Activated effector memory CD4-positive, alpha-beta T cell treated with Interleukin-2 at 50 U/mL for 16 hours (primary cell): ENCODE measurements at places on chromosomes 3 and 15.

GRCh38 chr3:161212906-161213305 lies 8.2 kb upstream of the NMD3 start:
- DNase-seq, result no peak

GRCh38 chr3:20072422-20072821 lies 32.2 kb downstream of the KAT2B start:
- DNase-seq, result no peak

- no peak for DNase-seq
Measured at GRCh38 chr3:148439254-148439822, 258.4 kb upstream of the AGTR1 start.

DNA sequence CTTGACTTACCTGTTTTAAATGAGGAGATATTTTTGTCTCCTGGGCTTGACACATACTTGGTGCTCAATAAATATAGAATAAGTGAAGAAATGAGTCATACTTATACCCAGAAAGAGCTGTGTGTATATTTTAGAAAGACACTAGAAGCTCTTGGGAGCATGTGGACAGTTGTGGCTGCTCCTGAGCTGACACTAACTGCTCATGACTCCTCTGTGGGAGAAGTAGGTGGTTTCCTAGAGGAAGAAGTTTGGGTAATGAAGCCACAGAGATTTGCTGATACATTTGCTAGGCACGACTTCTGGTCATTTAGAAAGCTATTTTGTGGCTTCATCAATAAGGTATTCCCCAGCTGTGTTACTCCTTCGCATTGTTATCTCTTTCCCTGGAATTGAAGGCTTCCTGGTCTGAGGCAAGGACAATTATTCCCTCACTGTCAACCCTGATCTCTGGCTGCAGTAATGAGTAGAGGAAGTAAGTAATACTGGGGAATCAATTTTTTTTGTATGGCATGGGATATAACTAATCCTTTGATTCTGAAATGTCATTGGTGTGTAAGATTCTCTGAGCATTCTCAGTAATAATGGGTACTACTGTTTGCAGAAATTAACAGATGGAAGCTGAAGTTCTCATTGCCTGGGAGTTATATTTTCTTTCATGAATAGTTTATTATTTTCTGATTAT lies 79.6 kb upstream of the DCBLD2 start:
- DNase-seq, result no peak

DNA sequence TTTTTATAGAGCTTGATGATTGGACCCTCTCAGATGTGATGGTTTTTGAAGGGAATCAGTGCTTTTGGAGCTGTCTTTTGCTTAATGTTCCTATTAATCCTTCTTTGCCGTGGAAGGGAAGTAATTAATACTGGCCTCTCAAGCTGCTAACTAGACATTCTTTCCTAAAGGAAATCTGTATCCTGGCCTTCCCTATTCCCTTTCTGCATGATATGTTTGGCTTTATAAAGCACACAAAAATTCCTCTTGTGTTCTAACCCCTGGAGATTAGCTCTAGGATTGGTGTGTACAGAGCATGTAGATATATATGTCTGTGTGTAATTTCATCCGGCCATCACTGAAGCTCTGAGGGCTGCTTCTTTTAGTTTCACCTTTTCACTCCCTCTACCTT lies 6.9 kb downstream of the ATXN7 start:
- DNase-seq, result no peak

DNA sequence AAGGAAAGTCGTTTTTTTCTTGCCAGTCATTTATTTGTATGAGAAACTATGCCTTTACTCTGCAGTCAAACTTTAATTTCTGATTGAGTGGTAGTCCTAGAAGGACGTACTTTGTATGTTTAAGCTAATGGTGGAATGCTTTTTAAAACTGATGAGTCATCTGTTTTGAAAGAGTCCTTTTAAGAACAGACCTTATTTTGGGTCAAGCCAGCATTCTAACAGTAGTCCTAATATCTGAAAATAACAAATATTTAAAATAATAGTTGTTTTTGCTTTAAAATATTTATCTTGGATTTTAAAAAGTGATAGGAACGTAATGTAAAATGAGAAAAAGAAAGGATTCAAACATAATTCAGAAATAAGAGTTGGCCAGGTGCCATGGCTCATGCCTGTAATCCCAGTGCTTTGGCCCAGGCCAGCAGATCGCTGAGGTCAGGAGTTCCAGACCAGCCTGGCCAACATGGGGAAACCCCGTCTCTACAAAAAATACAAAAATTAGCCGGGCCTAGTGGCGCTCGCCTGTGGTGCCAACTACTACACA lies 1.3 kb upstream of the LRRC58 start:
- no peak for DNase-seq

- DNase-seq, result no peak
Measured at GRCh38 chr3:189766416-189766815, 135.2 kb downstream of the TP63 start.

GRCh38 chr3:70527026-70527425 lies 214.6 kb upstream of the MDFIC2 start:
- DNase-seq, result no peak

DNA sequence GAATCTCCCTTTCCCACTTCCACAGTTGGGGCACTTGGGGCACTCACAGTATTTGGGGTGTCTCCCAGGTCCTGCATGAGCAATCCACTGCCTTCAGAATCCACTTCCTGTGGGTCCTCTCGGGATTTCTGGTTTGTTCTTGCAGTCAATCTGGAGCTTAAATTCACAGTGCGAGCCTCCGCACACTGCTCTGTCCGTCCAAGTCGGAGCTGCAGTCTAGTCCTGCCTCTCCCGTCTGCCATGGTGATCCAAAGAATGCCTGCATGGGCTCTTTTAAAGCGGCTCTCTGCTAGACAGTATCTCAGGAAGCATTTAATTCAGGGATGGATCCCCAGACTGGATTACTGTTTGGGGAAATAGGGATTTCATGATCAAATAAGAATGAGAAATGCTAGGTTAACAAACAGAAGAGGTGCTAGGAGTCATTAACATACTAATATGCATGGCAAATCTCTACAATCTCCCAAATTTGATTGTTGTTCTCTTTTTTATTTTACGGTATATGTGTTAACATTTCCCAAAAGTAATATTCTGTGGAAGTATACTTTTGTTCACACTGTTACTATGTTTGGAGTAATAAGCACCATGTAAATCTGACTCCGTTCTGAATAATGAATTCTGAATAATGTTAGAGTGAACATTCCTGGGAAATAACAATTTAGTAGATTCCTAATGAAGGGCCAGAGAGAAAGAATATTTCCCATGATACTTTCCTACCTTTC lies 142.5 kb downstream of the HCN4 start:
- DNase-seq, result no peak

DNA sequence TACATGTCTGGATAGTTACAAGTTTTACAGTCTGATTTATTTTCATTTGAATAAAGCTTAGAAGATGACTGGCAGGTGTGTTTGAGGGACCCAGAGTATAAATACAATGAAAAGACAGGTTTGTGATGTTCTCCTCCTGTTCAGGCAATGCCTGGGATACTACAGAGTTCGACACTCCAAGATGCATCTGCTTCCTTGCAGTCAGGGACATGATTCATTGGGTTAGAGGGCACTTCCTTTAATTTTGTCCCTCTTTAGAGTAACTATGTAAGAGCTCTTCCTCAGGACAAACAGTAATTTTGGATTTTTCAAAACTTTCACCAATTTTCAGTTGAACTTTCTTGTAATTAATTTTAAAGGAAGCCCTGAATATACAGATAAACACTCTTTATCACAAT lies 102.0 kb downstream of the LMLN start:
- DNase-seq, result no peak

- DNase-seq, result no peak
Measured at GRCh38 chr3:152853196-152853595, 18.3 kb downstream of the P2RY1 start.

DNA sequence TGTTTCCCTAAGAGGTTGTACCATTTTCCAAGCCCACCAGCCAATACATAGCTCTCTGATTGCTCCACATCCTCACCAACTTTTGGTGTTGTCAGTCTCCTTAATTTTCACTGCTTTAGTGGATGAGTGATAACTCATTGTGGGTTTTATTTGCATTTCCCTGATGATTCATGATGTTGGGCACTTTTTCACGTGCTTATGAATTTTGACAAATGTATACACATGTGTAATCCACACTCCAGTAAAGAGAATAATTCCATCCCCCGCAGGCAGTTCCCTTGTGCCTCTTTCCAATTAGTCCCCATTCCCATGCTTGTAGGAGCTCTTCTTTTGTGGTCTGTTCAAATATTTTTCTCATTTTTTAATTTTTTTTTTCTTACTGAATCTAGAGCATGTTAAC lies 52.4 kb downstream of the ANP32A start:
- no peak for DNase-seq

GRCh38 chr15:73840771-73841170 lies 32.6 kb upstream of the TBC1D21 start:
- no peak for DNase-seq

GRCh38 chr3:97822359-97822775 lies 556 bp downstream of the CRYBG3 start:
- no peak for DNase-seq

GRCh38 chr15:70251246-70251990 lies 153.7 kb upstream of the TLE3 start:
- no peak for DNase-seq

DNA sequence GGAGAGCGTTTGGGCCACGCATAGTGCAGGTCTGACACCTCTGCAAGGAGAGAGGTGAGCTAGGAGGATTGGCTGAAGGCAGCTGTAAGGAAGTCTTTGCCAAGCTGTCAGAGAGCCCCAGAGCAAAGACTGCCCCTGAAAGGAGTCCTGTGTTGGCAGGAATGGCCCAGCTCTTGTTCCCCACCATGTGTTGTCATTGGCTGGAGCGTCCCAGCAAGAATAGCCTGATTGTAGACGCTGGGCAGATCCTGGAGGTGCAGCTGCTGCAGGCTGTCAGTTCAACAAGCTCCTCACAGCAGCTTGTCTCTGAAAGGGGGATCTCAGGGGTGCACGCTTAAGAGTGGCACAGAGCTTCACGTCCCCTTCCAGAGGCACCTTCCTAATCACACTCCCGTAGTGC lies 237.6 kb downstream of the FEZF2 start:
- no peak for DNase-seq

DNA sequence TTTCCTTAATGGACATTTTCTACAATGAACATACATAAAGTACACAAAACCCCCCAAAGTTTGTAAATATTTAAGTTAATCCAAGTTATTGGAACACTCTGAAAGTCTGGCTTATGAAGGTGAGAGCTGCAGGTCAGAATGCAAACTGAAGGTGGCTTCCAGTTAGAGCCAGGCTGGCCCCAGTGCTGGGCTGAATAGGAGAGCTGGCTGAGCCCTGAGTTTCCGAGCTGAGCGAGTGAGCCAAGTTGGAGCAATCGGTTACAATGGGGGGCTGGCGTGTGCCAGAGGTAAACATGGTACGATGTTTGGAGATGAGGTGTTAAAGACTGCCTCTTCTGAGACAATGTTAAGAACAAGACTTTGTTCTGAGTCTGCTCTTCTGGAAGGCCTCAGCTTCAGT lies 230.8 kb upstream of the MCTP2 start:
- DNase-seq, result no peak

DNA sequence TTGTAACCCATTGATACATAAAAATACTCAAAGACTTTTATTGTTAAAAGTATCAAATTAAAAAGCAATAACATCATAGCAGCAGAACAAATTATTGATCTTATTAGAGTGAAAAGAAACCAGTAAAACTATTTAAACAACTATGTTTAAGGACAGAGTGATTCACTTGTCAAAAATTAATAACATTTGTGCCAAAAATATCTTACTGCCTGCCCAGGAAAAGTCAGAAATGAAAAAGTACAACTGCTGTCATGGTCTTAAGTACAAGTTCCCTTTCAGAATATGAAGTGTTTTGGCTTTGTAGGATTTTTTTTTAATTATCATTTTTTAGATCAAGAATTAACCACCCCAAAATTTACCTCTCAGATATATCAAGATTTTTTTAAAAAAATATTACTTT lies 3.4 kb downstream of the IFT57 start:
- no peak for DNase-seq
